ENCODE measurements at places on chromosomes 1 and 21.

DNA sequence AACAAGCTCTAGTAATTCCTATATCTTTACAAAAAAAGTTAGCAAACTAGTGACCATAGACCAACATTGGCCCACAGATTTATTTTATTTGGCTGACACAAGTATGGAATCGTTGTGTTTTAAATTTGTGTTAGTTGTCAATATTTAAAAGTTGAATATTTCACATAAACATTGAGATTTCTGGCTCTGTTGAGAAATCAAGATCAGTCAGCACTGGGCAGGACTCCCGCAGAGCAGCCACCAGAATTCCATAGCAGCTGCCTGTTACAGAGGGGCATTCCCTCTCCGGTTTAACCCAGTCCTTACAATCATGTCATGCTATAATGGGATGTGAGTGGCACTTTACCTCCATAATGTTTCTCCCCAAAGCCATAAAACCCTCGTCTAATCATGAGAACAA lies 79.2 kb upstream of the NRIP1 start:
- no peak for DNase-seq

- DNase-seq = peak; percentile 59
Observed at GRCh38 chr1:43934101-43934985, 742 bp downstream of the ARTN start.

GRCh38 chr1:246078126-246078887 lies 428.8 kb downstream of the SMYD3 start:
- DNase-seq = no peak

DNA sequence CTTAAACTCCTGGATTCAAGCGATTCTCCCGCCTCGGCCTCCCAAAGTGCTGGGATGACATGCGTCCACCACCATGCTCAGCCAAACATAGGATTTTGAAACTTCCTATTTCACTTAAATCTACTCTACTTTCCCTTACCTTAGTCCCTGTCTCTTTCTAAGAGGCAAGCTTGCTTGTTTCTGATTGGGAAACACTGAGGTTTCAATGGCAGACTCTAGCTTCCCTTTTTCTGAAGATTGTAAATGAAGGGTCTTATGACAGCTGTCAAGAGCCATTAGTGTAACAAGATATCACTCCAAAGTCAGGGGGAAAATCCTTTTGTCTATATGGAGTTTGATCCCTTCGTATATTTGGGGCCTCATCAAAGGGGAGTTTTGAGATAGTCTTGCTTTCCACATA lies 23.5 kb upstream of the LMO4 start:
- DNase-seq = no peak

DNA sequence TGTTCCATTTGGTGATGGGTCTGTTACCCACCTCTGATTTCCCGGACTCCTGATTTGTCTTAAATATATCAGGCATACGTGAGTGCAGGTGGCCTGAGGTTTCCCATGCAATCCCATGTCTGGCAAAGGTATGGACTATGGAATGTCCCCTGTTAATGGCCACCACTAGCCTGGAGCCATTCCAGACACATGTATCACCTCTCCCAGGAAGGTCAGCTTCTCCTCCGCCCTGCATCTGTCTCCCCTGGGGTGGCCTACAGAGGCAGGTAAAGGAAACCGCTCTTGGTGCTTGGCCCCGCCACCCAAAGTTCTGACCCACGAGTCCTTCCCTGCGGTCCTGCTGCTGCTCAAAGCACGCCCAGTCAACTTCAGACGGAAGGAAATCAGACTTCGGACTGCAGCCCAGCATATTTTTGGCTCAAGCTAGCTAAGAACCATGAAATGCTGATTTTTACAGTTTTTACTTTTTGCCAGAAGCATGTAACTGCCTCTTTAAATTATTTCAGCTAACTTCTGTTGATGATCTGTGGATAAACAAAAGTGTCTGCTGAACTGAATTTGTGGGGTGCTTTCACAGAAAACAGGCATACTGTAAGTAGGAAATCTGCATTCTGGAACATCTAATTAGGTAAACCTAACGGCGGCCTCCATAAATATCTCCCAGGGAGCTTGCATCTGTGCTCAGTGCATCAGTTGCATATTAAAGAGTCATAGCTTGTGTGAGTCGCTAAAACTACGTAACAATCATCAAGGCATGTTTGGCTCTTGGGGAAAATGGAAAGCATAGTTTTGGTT lies 105.9 kb downstream of the PCP4 start:
- no peak for DNase-seq

GRCh38 chr1:1833456-1833855 lies 55.2 kb upstream of the NADK start:
- no peak for DNase-seq

DNA sequence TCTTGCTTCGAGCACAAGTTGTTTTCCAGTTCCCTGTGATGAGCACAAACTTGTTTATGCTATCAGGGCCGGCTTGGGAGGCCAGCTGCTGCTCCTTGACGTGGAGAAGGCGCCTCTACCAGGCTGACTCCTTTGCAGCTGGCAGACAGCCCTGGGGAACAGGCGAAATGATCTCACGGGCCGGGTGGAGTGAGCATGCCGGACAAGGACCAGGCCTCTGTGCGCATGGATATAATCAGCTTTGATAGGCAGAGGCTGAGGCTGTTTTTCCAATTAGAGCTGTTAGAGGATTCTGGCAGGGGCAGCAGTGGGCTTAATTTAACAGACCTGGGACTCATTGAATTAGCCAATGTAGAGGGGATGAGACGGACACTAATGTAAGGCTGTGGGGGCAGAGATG lies 38.9 kb downstream of the FAM163A start:
- DNase-seq = peak; percentile 13

GRCh38 chr1:24910210-24910609 lies 19.9 kb downstream of the RUNX3 start:
- no peak for DNase-seq

DNA sequence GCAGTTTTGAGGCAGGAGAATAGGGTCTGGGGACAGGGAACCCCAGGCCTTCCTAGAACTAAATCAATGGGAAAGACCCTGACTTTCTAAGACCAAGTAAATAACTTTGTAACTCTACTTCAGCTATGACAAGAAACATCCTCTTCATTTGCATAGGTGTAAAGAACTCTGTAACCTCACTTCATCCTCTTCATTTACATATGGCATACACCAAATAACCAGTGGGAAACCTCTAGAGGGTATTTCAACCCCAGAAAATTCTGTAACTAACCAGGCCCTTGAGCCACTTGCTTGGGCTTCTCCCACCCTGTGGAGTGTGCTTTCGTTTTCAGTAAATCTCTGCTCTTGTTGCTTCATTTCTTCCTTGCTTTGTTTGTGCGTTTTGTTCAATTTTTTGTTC lies 495.6 kb downstream of the SIPA1L2 start:
- no peak for DNase-seq

DNA sequence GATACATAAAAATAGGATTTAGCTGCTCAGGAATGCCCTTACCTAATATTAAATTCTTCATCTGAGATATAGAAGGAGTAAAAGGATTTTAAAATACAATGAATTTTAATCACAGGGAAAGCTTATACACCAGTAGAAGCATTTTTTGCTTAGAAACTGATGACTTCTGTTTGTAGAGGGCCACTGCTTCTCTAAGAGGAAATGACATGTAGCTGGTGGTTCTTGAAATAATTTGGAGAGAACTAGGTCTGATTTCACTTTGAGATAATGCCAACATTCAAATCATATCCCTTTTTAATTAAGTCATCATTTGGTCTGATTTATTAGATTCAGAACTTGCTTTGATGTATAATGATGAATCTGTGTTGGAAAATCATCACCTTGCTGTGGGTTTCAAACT lies 166.6 kb upstream of the SGIP1 start:
- no peak for DNase-seq

DNA sequence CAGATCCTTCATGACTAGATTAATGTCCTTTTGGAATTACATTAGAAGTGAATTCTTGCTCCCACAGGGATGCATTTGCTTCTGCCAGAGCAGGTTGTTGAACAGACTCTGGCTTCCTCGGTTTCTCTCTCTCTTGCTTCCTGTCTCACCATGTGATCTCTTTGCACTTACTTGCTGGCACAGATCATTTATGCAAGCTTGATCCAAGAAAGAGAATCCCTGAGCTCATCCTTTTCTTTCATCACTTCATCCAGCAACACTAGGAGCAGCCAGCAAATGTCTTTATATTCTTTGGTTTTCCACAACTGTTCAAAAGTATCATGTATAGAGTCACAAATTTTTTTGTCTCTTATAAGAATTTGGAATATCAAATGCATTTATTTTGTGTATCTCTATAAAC lies 313.5 kb downstream of the ZNF326 start:
- DNase-seq = no peak

DNA sequence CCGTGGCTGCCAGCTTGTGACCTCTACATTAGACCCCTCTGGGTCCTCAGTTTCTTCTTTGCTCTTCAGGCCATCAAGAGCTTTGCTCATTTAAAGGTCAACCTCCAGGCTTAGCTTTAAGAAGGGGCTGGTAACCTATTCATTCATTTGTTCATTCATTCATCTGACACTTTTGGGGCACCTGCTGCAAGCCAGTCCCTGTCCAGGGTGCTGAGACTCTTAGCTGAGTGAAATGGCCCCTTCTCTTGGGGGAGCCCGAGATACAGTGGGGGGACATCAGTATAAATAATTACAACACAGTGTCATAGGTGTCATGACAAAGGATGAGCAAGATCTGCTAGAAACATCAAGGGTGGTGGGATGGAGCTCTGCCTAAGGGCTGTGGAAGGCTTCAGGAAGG lies 10.5 kb upstream of the TTC4 start:
- DNase-seq = no peak

DNA sequence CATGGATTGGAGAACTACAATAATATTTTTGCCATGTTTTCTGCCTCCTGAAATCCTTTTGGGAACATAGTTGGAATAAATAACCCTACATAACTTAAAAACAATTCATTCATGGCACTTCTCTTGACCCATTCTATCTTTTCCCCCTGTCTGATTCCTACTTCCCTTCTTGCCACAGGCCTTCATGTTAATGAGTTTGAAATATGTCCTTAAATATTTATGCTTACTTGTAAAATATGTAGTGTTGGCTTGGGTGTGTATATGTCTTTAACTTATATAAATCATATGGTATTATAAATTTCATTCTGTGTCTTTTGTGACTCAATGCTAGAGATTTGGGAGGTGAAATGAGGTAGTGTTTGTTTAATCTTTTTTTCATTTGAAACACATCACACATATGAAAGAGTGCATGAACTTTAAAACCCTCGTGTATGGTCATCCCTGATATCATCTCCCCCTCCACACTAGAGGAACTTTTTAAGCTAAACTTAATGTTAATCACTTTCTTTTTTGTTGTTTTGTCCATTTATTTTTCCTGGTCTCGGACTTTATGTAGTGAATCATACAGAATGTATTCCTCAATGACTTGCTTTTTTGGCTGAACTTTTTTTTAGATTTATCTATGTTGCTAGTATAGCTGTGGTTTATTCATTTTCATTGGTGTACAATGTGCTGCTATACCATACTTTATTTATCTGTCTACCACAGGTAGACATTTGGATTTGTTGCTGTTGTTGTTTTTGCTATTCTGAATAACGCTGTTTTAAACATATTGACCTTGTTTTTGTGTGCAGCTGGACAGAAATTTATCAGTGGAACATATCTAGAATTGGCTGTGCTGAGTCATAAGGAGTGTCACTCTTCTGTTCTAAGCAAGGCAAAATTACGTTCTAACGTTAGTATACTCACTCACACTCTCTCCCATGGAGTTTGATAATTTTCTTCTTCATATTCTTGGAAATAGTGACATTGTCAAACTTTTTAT lies 441.6 kb downstream of the PLPP3 start:
- DNase-seq = peak; percentile 54

GRCh38 chr1:12387641-12388040 lies 157.8 kb downstream of the VPS13D start:
- no peak for DNase-seq

DNA sequence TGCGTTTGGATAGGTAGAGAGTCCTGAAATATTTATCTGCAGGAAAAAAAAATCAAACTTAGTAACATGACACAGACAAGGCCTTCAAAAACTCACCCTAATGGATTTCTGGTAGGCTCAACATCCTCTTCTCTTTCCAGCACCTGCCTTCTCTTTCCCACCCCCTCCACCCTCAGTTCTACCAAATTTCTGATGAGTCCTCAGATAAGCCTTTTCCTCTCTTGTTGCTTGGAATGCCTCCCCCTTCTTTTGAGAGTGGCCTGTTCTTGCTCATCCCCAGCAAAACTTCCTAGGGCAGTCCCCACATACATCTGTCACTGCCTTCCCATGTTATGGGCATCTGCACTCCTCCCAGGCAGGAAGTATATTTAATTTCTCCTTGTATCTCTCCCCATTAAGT lies 7.6 kb upstream of the LBR start:
- no peak for DNase-seq

DNA sequence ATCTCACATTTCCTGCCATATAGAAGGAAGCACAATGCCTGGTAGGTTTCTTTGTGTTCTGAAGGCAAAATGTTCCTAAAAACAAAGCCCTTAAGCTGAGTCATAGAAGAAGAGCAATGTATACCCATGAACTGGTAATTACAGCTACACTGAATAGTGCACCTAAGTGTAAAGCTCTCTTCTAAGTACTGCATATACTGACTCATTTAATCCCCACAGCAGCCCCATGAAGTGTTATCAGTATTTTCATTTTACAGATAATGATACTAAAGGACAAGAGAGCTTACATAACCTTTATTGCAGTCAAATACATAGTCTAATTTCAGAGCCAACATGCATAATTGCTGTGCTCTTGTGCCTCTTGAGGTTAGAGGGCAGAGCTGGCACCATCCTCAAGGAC lies 239.9 kb downstream of the DPYD start:
- DNase-seq = no peak

- no peak for DNase-seq
Observed at GRCh38 chr1:248844526-248844925, 6.5 kb downstream of the ZNF672 start.

DNA sequence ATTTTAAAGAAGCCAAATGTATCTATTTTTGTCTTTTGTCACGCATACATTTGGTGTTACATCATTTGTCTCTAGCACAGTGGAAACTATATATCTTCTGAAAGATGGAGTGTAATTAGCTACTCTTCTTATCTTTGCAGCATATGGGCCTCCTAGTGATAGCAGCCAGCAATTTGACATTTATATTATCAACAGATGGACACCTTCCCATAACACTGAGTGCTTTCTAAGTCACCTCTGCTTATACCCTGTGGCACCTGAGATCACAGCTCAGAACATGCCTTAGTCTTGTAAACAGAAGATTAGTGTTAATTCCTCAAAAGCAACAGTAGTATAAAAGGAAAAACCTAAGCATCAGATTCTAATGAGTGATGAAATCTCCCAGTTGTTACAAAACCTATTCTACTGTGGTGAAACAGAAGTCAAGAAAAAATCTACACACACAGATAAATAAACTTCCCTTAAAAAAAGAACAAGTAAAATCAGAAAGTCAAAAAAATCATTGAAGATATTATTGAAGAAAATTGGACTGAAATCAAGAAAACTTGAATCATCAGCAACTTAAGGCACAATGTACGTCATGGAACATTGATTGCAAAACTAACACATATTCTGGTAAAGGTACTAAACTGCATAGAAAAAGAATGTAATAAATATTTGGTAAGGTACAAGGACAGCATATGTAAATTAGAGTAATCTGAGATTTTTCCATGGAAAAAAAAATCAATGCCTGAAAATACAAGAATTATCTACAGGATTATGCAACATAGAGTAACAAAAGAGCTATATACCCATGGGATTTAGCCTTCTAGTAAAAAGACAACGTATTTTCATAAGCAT lies 61.7 kb downstream of the KCNT2 start:
- DNase-seq = no peak

GRCh38 chr1:182391028-182391361 lies 595 bp downstream of the GLUL start:
- no peak for DNase-seq
